Activated CD4-positive, alpha-beta T cell treated with anti-CD3 and anti-CD28 coated beads, Interleukin-2, amount 50 U/mL, for 16 hours (primary cell): ENCODE measurements at places on chromosomes 6 and 20.

DNA sequence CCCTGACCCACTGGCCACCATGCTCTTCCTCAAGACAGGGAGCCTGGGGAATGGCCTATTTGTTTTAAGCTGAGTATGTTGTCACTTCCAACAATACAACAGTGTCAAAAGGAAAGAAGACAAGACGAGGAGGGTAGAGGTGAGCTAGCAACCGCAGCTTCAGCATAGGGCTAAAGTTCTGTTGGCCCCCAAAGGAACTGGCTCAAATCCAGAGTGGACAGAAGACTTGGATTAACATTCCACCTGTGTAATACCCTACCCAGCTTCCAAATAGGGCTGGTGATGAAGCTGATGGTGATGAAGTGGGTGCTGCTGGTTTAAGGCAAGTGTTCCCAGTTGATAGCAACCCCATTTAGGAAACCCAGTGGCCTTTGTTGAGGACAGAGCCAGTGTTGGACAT is 31.7 kb upstream of the KCNK5 start:
- DNase-seq, result no peak

DNA sequence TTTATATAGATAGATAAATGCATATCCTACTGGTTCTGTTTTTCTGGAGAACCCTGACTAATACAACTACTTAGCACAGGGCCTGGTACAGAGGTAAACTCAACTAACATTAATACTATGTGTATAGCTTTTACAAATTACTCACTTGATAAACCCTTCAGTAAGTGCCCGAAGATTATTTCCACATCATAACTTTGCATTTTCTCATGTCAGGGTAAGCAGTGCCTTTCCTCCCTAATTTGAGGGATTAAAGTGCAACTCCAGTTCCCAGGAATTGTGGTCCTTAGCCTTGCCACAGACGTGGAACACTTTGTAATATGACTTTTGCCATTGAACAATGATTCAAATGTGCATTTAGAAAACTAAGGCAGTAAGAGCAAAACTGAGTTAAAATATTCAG is 147.5 kb upstream of the SMLR1 start:
- DNase-seq, result no peak

DNA sequence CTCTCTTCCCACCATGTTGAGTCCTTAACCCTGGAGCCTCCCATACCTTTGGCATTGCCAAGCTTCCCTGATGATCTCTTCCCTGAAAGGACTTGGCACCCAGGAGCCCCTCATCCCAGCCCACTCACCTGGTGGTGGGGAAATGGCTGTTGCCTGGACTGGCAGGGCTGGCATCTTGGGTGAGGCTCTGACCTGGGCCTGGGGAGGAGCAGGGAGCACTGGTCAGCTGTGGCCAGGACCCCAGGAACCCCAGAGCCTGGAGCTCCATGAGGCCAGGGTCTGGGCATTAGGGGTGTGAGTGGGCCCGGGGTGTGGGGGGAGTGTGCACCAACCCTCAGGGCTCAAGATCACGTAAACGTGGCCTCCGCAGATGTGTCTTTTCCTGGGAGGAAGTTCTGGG is 9.5 kb downstream of the SDCBP2 start:
- no peak for DNase-seq

DNA sequence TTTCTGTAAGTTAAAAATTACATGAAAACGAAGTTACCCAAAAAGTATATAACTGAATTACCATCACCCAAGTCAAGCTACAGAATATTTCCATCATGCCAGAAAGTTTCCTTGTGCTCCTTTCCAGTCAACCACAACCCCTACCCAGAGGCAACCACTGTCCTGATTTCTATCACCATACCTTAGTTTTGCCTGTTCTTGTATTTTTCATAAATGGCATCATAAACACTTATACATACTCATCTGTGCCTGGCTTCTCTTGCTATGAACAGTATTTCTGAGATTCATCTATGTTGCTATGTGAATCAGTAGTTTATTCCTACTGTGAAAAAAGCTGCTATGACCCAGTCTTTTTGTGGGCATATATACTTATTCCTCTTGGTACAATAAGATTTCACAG is 7.4 kb downstream of the FKBP5 start:
- DNase-seq, result peak; percentile 56

DNA sequence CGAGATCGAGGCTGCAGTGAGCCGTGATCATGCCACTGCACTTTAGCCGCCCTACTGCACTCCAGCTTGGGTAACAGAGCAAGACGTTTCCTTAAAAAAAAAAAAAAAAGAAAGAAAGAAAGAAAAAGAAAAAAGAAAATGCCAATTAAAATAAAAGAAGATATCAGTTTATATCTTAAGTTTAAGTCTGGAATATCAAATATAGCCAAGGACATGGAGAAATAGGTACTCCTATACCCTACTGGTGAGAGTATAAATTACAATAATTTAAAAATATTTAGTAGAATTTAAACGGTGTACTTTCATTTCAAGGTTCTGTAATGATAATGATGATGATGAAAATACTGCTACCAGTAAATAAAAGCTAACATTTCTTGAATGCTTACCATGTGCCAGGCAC is 3.8 kb upstream of the TRIM31 start:
- DNase-seq, result no peak

DNA sequence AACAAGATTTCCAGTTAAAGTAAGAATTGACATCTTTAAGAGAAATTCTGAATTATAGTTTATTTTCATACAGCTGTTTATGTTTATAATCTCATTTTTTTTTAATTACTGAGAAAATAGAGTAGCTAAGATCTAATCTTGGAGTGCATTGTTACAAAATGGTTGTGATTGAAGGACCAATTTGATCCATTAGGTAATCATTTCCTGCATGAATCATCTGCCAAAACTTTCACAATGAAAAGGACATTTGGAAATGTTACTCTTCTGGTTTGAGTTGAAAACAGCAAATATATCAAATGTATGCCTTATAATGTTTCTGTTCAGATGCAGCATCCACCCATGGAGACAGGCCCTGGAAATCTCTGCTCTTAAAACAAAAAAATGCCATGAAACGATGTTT is 19.0 kb downstream of the TUBB2A start:
- no peak for DNase-seq

- no peak for DNase-seq
Measured at GRCh38 chr6:30599625-30600324, 17.3 kb downstream of the PPP1R10 start.

GRCh38 chr6:148779142-148779562 is 32.3 kb downstream of the UST start:
- DNase-seq, result no peak

GRCh38 chr6:55167860-55168259 is 6.5 kb upstream of the HCRTR2 start:
- DNase-seq, result no peak

DNA sequence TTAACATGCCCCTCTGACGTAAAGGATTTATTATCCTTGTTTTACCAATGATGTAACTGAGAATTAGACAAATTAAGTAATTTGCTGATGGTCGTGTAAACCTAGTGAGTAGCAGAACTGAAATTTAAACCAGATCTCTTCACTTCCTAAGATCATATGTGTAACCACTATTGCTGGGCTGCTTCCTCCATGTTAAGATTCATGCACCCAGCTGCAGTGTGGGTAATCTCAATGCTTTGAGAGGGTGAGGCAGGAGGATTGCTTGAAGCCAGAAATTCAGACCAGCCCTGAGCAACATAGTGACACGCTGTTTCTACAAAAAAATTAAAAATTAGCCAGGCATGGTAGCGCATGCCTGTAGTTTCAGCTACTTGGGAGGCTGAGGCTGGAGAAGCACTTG is 97.9 kb downstream of the L3MBTL3 start:
- no peak for DNase-seq

DNA sequence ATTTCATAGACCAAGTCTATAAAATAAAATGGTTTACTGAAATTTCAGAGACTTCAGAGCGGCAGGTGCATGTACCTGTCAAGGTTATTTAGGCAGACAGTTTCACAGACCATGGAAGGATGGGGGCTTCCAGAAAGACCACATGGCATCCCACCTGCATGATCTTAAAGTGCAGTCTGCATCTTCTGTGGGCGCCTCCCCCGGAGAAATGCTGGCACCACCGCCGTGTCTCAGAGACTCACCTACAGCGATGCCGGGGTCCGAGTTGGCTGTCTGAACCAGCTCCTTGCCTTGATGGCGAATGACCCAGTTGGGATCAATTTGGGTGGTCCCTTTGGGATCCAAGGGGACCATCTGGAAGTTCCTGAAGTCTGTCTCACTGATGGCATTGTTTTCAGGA is 30.6 kb downstream of the THBS2 start:
- no peak for DNase-seq

GRCh38 chr6:33604941-33605854 is 15.9 kb upstream of the ITPR3 start:
- DNase-seq, result no peak

- DNase-seq, result no peak
Measured at GRCh38 chr20:8933381-8933807, 135.5 kb upstream of the PLCB4 start.

- no peak for DNase-seq
Measured at GRCh38 chr20:25018841-25019240, 26.3 kb upstream of the APMAP start.

DNA sequence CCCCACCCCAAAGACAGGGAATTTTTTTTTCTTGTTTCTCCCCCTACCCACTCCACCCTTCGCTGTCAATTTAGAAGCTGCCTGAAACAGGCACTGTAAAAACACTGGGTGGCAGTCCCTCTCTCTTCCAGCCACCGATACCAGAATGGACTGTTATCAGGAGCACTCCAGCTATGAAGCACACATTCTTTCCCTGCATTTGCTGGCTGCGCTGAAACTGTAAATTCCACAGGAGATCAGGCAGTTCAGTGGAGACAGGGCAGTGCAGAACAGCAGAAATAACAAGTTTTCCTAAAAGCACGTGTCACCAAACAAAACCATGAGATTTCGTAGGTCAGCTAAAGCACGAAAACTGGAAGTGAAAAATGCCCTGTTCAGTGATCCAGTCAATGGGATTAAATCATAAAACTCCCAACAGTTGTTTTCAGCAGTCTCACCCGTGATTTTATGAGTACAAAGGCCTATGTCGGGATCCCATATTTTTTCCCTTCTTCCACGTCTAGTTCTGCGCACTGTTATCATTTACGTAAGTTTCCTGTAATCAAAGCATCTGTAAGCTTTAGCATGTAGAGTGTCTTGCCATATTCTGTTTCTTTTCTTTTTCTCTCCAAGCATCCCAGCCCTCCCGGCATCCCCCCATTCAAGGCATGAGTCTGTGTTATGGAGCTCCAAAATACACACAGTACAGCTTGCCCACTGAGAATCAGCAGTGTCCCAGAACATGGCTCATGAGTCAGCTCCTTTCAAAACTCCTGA is 359.9 kb upstream of the EPHA7 start:
- no peak for DNase-seq

GRCh38 chr6:33977606-33978411 is 168.1 kb downstream of the GRM4 start:
- DNase-seq, result no peak

DNA sequence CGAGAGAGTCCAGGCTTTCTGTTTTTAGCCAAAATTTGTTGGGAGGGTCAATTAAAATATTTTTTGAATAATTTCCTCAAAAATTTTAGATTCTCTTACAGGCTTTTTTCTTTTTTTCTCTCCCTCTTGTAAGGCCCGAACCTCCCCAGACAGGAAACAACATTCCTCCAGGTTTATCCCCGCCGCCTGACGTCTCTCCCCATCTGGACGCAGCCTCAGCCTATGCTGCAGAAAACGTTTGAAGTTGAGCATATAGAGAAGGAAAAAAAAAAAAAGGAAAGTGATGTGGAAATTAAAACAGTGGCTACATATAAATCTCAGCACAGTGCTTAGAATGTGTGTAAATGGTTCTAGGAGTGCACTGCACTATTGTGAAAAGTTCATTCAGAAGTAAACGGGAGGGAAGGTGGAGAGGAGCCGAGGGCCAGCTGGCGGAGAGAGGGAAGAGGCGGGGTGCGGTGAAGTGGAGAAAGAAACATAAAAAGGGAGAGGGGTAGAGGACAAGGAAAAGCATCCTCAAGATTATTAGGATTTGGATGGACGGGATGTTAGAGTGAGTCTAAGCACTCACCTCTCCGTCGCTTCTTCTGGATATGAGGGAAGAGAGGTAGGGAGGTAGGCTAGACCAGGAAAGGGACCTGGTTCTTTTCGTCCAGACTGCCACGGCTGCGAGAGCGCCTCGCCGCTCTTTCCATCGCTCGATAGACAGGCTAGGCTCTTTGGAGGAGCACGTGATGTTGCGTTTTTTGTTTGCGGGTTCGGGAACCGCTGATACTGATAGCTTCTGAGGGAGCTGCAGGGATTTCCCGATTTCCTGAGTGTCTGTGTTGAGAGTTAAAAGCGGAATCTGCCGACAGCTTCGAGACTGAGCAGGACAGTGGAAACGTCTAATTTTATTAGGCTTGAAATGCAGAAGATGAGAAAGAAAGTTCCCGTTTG is 98.7 kb downstream of the TRIM27 start:
- DNase-seq, result no peak

GRCh38 chr6:39426073-39426456 is 103.6 kb upstream of the KCNK16 start:
- no peak for DNase-seq

DNA sequence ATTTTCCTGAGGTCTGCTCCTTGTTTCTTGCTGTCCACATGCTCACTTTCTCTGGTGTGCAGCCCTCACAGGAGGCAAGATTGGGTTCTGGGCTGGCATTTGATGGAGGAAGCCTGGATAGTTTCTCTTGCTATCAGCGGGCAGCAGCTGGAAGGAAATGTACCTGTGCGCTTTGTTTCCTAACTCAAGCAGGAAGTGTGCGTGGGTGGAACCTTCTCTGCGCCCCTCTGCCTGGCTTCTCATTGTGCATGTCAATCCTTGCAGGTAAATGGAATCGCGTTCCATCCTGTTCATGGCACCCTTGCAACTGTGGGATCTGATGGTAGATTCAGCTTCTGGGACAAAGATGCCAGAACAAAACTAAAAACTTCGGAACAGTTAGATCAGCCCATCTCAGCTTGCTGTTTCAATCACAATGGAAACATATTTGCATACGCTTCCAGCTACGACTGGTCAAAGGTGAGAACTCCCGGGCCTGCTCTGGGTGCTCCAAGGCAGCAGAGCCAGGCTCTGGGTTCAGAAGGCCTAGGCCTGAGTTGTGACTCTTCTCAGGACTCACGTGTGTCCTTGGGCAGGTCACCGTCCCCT is 16.8 kb upstream of the RBM38 start:
- no peak for DNase-seq

DNA sequence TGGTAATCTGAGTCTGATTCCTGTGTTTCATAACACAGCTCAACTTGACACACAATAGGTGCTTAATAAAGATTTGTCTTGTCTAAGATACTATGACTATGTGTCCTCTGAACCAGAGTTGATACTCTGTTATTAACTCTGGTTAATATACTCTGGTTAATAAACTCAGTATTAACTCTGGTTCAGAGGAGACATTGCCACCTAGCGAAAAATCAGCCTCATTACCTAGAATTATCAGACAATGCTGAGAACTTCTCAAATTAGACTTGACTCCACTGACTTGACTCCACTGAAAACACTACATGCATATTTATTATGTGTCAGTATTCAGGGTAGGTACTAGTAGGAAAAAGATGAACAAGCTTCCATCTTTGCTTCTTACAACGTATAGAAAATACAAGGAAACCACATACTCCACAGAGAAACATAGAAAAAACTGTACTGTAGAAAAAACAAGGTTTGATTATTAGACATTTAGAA is 73.9 kb downstream of the AHI1 start:
- DNase-seq, result peak; percentile 78

- no peak for DNase-seq
Measured at GRCh38 chr6:88263591-88263990, 97.4 kb upstream of the CNR1 start.
